LoVo (cell line): ENCODE measurements at places on chromosomes 2 and 18.
A peak's percentile ranks its signal among the peaks of the same experiment; 100 is the strongest.

DNA sequence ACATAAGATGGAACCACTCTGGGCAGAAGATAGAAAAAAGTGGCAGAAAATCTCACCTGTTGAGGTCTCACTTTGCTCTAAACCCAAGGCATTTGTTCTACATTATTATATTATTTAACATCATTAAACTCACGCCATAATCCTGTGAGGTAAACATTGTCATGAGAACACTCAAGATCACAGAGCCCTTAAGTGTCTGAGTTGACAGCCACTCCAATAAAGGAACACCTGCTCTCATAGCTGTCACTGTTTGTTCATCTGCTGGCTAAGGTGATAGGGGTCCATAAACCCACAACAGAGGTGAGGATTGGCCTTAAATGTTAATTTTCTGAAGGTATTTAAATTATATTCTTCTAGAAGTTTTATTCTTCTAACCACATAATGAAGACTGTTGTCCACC, 439.7 kb downstream of the RIT2 start:
- DNase-seq = no peak

DNA sequence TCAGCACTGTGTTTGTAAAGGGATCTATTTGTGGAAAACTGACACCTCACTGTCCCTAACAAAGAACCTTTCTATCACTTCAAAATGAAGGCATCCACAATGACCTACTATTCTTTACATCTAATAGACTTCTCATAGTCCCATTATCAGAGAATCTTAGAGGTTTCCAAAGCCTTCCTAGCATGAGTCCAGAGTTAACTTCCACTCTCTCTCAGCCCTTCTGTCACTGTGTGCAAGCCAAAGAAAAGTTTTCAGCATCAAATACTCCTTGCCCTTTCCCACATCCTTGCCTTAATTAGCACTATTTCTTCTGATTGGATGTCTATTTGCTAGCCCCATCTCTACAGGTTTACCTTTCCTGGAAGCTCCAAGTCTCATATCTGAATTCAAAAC, 178.5 kb downstream of the ERBB4 start:
- no peak for DNase-seq

GRCh38 chr2:85750587-85751575, 2.9 kb upstream of the ATOH8 start:
- peak; percentile 22 for DNase-seq

- peak; percentile 30 for DNase-seq
Observed at GRCh38 chr2:71901466-71901865, 246.2 kb downstream of the CYP26B1 start.

DNA sequence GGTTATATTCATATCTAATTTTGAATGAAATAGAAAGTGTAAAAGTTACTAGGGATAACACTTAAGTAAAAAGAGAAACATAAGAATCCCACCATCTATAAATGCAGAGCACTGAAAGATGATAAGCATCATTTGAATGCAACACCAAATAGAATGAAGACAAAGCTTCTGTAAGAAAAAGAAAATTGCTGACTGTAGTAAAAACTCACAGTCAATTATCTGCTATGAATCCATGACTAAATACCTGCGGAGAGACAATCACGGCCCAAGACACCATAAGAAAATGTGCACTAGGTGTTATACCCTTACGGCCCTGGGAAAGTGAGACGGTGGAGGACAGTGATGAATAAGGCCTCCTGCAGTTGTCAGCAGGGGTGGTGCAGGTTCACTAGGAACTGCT, 45.4 kb upstream of the OSR1 start:
- DNase-seq = no peak

GRCh38 chr18:48917579-48918517, 32.9 kb downstream of the SMAD7 start:
- no peak for DNase-seq

DNA sequence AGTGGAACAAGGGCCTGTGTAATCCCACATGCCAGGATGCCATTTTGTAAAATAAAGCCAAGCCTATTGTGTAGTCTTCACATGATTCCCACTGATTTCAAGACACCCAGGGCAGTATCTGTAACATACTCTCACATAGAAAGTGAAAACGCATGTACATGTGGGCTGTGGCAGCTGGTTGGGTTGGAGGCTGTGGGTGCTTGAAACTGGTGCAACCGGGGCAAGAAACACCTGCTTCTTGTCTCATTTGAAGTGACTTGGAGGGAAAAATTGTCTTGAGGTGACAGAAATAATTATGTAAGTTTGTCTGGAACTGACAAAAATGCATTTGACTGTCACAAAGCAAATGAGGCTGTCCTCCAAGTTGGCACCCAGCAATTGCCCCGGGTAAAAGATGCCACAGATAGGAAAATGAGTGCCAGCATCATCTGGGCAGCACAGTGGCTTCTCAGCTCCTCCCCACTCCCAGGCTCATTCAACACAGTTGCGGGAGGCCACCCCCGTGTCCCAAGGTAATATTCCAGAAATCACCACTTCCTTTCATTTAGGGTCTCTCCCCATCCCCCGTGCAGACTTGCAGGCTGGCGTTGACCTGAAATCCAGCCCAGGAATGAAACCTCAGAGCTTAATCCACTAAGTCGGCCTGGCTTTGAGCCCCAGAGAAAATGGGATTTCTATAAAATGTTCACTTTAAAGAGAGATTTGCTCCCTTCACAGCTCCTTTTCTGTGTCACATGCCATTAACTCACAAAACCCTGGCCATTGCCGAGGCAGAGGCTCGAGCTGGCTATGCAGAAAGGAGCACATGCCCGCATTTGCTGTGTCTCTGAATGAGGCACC, 293.9 kb upstream of the PARD3B start:
- DNase-seq = no peak

- no peak for DNase-seq
Observed at GRCh38 chr2:157837851-157838441, 38.2 kb downstream of the ACVR1 start.

- DNase-seq = no peak
Observed at GRCh38 chr18:32701313-32701712, 71.5 kb downstream of the KLHL14 start.

DNA sequence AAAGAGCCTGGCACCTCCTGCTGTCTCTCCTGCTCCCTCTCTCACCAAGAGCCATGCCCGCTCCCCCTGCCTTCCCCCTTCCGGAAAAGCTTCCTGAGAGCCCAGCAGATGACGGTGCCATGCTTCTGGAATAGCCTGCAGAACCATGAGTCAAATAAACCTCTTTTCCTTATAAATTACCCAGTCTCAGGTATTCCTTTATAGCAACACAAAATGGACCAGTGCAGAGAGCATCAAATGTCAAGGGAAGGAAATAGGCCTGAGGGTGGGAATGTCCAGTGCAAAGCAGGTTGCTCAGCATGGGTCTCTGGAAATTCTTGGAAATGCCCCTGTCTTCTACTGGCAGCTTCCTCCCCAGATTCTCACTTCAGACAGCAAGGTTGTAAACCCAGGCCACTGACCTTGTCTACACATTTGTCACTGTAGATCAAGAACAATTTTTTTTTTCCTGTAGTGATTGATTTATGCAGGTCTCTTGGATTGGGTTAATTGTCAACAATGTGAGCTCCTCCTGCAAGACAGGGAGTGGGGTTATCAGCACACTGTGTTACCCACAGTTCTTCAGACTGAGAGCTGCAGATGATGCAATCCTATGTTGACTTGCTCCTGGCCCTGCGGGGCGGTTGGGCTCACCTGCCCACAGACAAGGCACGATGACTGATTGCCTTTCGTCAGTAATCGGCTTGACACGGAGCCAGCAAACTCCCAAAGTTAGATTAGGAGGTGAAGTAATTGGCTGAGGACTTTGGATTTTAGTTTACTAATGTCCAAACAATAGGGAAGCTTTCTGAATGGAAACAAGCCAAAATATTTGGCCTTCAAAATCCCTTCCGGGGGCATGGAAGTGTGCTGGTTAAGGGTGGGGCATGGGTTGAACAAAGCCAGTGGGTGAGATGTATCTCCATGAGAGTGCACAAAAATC, 5.4 kb upstream of the BOD1L2 start:
- DNase-seq = peak; percentile 4

DNA sequence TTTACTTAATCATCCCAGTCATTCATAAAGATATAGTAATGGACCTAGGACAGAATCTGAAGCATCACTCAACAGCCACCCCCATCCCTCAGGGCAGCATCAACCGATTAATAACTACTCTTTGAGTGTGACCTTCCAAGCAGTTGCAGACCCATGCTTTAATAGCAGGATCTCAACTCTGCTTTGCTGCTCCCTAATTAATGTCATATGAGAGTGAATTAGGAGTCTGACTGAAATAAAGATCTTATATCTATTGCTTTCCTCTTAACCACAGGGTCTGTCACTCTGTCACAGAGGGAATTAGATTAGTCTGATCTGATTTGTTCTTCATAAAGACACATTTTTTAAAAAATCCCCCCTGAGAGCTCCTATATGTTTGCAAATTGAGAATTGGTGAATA, 46.1 kb upstream of the LRP1B start:
- no peak for DNase-seq

- DNase-seq = no peak
Observed at GRCh38 chr2:99184811-99185210, 3.8 kb downstream of the MRPL30 start.

DNA sequence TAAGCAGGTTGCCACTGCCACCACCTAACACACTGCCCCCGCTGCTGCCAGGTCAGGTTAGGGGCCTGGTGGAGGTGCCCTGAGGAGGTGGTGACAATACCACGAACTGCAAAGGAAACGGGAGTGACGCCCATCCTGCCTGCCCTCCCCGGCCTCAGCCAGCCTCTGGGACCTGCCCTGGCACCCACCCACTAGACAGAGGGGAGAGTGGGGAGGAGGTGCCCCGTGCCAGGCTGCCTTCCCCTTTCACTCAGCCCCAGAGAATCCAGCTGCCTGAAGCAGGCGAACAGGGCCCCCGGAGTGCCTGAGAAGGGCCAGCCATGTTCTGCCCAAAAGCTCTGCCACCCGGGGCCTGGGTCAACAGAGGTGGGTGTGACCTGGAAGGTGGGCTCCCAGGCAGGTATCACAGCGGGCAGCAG, 44.5 kb upstream of the FOSL2 start:
- no peak for DNase-seq

GRCh38 chr18:58980991-58981390, 116.3 kb downstream of the ZNF532 start:
- DNase-seq = no peak

DNA sequence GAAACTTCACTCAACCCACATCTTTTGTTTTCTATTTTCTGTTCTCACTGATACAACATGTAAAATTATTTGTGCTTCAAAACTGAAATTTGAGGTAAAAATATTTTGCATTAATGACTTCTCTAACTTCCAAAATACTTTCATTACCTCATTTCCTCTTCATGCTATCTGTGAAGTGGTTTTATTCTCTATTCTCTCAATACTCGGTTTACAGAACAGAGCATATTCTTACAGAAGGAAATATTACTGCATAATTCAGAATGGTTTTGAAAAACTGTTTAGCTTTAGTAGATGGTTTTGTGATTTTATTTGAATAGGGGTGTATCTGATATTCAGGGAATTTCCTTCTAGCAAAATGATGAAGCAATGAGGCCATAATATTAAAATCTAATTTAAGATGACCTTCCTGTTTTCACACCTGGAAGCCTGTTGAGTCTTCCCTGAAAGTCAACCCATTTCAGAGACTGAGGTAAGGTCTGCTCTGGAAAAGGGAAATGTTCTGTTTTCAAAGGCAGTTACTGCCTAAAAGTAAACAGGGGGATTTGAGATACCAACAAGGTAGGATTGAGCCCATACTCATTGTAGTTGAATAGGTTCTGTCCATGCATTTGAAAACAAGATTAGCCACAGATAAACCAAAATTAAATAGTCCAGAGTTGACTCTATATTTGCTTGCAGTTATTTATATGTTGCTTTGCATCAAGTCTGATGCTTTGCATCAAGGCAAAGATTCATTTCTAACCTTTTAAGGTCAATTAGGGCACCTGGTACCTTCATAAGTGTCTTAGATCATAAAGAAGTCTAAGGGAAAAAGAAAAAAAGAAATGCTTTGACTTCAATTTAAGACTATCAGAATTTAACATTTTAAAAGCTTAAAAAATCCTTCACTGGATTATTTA, 50.8 kb upstream of the PEX13 start:
- DNase-seq = no peak

- DNase-seq = no peak
Observed at GRCh38 chr2:104866883-104867812, 13.2 kb downstream of the POU3F3 start.

- DNase-seq = no peak
Observed at GRCh38 chr2:232417489-232417888, 10.8 kb downstream of the ALPG start.

DNA sequence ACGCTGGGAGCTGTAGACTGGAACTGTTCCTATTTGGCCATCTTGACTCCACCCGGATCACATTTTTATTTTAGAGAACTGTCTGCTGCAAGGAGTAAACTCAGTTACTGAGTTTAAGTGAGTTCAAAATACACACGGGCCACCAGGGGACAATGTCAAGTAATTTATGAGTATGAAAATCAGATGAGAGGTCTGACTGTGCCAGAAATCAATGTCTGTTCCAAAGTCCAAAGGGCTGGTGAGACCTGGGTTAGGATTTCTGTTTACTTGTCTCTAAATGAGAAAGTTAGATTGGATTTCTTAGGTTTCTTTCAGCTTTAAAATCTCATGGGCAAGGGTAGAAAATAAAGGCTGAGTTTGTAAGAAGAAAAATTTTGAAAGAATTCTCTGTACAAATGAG, 465.8 kb upstream of the MEIS1 start:
- peak; percentile 22 for DNase-seq

GRCh38 chr2:56449449-56449860, 265.7 kb downstream of the CCDC85A start:
- no peak for DNase-seq

- DNase-seq = peak; percentile 21
Observed at GRCh38 chr18:37476182-37476581, 89.4 kb downstream of the CELF4 start.
